Omental fat pad (tissue), 4 donors: ENCODE measurements at places on chromosomes 4 and X.

DNA sequence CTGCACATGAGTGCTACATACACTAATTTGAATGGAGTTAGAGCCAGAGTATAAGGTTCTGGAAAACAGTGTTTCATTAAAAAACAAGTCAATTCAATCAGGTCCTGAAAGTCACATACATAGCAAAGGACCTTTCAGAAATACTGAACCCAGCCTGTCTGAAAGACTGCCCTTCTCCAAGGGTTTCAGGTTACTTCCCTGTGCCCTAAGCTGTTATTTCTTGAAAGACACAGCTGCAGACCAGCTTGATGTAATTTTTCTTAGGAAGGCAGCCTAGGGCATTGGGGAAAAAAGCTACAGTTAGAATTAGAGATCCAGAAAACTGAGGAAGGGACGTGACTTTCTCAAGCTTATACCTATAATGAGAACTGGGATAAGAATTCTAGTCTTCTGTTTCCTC lies 155.9 kb upstream of the MAOA start:
- DNase-seq = no peak

GRCh38 chr4:168647646-168648375 lies 151.0 kb downstream of the PALLD start:
- DNase-seq = no peak

GRCh38 chr4:40458109-40458508 lies 123.0 kb downstream of the CHRNA9 start:
- no peak for DNase-seq

- DNase-seq = peak; percentile 71
Measured at GRCh38 chr4:129641179-129641578, 545.2 kb downstream of the C4orf33 start.

- no peak for DNase-seq
Measured at GRCh38 chr4:182925298-182925757, 8.1 kb upstream of the DCTD start.

- DNase-seq = no peak
Measured at GRCh38 chrX:13994536-13995080, 35.1 kb downstream of the GEMIN8 start.
